ENCODE measurements at places on chromosomes 4 and X. TPM values are rescaled to one million over a fixed set of nuclear protein-coding genes. Genes with fewer than 3 reads are reported as not detected.
A peak's percentile ranks its signal among the peaks of the same experiment; 100 is the strongest.

Gene AFP
- polyA plus RNA-seq, result not detected

Gene POF1B
- not detected for polyA plus RNA-seq

Gene CCDC110
- polyA plus RNA-seq, result not detected

Gene SLC2A9
- 1.8 TPM for polyA plus RNA-seq

Gene FAT1
- polyA plus RNA-seq, result not detected

Gene PAK3
- 0.18 TPM for polyA plus RNA-seq

Gene RAB9B
- 0.22 TPM for polyA plus RNA-seq

Gene PCDH7
- polyA plus RNA-seq, result not detected

Gene MSANTD1
- not detected for polyA plus RNA-seq

Gene BMX
- not detected for polyA plus RNA-seq

Gene CYBB
- polyA plus RNA-seq, result not detected

Gene TBX22
- polyA plus RNA-seq, result not detected

Gene ASB11
- polyA plus RNA-seq, result not detected

Gene MAGEC1
- polyA plus RNA-seq, result not detected

Gene LANCL3
- polyA plus RNA-seq, result 0.37 TPM

Gene GAGE12F
- polyA plus RNA-seq, result not detected

Gene RBM47
- polyA plus RNA-seq, result not detected

Gene PSAPL1
- polyA plus RNA-seq, result not detected

Gene TASL
- polyA plus RNA-seq, result 1.2 TPM

DNA sequence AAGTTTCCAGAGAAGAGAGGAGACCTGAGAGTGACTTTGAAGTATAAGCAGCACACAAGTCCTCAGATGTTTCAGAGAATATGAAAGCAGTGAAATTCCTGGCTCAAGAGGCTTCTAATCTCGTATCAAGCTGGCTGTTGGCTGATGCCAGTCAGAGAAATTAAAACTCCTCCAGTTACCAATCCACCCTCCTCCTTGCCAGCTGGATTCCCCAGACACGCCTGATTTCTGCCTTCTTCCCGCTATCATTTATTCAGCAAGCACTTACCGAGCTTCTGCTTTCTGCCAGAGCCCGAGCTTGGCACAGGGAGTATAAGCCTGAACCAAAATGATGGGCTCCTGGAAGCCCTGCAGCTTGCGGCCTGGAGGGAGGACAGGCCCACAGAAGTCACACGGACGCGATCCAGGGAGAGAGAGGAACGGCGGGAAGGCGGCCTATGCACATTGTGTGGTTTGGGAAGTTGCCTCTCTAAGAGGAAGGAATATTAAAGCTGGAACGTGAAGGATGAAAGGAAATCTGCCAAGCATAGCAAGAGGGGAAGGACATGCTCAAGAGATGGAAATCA lies 102.4 kb upstream of the TBL1X start:
- DNase-seq, result no peak

- no peak for DNase-seq
These were observed 85.4 kb upstream of the GBA3 start for GRCh38 chr4:22607382-22607781.

- no peak for DNase-seq
These were observed 19.8 kb upstream of the TMLHE start for GRCh38 chrX:155632431-155633100.

DNA sequence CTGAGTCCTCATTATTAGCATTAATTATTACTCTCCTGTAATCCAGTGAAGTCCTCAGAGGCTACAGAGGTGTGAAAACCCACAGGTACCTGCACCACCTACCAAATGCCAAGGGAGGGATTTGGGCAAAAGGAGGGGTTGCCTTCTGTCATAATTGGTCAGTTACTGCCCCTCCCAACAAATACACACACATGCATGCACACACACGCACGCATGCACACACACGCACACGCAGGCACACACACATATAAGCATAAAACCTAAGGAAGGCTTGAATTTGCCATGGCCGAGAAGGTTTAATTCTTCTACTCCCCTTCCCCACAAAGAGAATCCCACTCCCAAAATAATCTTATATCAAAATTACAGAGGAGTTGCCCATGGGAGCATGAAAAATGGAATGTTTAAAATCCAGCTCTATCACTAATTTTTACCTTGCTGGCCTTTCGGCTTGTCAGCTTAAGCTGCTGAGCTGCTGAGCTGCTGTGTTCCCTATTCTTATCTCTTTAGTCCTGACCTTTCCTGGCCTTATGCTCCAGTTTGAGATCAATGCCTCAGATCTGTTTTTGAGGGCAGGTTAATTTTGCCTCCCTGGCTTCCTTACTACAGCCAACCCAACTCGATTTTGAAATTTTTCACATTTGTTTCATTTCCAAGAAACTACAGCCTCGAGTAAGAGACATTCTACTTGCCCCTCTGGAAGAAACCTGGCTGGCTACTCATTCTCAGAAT lies 95.0 kb downstream of the CAMK2D start:
- DNase-seq, result no peak

DNA sequence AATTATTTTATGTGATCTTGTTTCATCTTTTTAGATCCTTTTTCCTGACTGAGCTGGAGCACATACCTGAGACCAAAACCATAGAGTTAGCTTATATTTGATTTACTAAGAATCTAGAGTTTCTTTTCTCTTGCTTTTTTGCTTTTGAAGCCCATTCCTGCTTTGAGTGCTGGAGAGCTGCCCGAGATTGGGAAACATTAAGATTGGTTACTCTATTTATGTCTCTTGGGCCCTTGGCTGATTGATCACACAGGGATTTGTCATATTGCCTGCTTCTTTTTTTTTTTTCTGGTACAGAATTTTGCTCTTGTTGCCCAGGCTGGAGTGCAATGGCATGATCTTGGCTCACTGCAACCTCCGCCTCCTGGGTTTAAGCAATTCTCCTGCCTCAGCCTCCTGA lies 73.9 kb downstream of the REPS2 start:
- DNase-seq, result no peak

DNA sequence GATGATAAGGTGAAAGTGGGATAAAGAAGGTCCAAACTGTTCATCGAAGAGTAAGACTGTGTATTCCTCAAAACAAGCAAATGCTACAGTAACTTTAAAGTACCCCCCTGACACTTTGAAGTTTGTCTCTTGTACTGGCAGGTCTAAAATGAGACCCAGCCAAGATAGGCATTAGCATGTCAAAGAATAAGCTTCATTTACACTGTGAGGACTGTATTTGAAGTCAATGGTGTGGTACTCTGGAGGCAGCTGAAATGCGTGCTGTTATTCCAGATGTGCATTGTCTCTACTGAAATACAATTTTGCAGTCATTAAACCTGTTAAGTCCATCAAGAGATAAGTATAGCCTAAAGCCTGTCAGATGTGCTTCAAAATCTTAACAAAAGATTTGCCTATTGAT lies 288.9 kb upstream of the TECRL start:
- DNase-seq, result no peak

- no peak for DNase-seq
These were observed 217.4 kb downstream of the DCTD start for GRCh38 chr4:182699795-182700194.

- no peak for DNase-seq
These were observed 315.8 kb downstream of the STIM2 start for GRCh38 chr4:27176400-27176799.

- DNase-seq, result no peak
These were observed 61.2 kb upstream of the CITED1 start for GRCh38 chrX:72366701-72367454.

- DNase-seq, result no peak
These were observed 717 bp downstream of the MGAT4D start for GRCh38 chr4:140497405-140497746.

GRCh38 chr4:88747351-88747750 lies 49.7 kb upstream of the NAP1L5 start:
- DNase-seq, result no peak

- no peak for DNase-seq
These were observed 34.4 kb downstream of the NEXMIF start for GRCh38 chrX:74890676-74891430.

DNA sequence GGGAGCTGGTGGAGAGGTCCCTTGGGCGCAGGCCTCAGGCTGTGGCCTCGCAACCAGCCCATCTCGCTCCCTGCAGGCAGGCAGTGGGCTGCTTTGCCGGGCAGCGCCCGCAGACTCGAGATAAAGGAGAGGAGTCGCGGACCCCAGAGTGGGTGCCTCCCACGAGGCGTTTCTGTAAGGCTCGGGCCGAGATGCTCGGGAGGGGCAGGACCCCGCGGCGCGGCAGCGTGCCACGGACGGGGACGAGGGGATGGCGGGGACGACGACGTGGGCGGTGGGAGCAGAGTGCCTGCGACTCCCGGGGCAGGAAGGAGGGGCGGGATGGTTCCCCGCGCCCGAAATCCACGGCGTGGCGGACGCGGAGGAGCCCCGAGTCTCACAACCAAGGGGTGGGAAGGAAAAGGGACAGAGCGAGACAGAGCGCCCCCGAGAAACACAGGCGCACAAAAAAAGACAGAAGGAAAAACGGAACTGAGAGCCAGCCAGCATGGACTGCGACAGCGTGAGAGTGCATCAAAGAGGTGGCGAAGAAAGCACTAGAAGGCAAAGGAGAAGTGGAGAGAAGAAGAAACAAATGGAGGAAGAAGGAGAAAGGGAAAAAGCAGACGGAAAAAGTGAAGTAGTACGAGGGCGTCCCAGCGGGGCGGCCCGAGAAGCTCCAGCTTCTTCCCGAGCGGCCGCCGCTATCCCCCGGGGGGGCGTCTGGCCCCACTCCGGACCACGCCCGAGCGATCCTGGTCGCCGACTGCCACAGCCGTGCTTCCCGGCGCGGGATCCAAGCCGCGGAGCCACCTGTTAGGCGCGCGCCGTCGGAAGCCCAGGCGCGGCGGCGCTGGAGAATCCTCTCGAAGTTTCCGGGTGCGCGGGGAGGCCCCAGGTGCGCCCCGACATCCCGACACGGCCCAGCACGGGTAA lies 1.5 kb downstream of the BEND4 start:
- no peak for DNase-seq

DNA sequence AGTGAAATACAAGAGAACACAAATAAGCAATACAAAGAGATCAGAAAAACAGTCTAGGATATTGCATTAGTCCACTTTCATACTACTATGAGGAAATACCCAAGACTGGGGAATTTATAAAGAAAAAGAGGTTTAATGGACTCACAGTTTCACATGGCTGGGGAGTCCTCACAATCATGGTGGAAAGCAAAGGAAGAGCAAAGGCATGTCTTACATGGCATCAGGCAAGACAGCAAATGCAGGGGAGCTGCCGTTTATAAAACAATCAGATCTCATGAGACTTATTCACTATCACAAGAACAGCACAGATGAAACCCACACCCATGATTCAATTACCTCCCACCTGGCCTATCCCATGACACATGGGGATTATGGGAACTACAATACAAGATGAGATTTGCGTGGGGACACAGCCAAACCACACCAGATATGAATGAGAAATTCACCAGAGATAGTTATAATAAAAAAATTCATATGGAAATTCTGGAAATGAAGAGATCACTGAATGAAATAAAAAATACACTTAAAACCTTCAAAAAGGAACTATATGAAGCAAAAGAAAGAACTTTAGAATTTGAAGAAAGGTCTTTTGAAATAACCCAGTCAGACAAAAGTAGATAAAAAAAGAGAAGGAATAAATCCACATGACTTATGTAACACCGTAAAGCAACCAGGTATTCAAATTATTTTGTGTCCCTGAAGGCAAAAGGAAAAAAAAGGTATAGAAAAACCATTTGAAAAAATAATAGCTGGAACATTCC lies 16.2 kb upstream of the NAA11 start:
- no peak for DNase-seq

- DNase-seq, result no peak
These were observed 162.5 kb downstream of the COL4A6 start for GRCh38 chrX:108275732-108276131.

GRCh38 chr4:88570001-88570400 lies 22.3 kb upstream of the HERC3 start:
- DNase-seq, result no peak

GRCh38 chr4:172978848-172979247 lies 189.8 kb upstream of the GALNT7 start:
- DNase-seq, result no peak

GRCh38 chrX:40310447-40310846 lies 212.7 kb upstream of the BCOR start:
- DNase-seq, result no peak

GRCh38 chr4:76377911-76378310 lies 43.0 kb downstream of the CCDC158 start:
- DNase-seq, result peak; percentile 19

DNA sequence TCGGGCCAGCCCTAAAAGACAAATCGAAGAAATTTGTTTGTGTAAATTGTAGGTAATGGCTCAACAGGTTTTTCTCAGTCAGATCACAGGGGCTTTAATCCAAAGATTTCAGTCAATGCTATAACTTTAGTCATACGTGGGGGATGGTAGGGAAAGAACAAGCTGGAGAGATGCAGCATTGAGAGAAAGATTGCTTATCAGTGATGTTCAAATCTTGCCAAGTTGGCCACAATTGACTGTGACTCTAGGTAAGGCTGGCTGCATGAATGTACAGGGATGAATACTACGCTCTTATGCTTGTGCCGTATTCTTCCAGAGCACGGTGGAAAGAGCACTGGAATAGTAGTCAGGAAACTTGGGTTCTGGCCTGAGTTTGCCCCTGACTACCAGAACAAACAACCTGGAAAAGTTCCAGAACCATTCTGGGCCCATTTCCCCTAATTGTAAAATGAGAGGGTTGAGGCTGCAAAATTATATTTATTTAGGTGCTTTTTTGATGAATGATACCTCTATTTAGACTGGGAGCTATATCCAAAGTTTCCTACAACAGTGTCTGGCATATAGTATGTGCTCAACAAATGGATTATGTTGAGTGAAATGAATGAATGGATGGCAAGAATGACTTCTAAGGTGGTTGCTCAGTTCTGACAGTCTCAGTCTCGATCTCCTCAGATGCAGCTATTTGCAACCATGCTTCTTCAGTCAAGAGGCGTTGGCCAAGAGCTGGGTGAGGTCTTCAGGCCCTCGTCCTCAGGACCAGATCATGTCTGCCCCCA lies 44.4 kb downstream of the TSC22D3 start:
- no peak for DNase-seq

DNA sequence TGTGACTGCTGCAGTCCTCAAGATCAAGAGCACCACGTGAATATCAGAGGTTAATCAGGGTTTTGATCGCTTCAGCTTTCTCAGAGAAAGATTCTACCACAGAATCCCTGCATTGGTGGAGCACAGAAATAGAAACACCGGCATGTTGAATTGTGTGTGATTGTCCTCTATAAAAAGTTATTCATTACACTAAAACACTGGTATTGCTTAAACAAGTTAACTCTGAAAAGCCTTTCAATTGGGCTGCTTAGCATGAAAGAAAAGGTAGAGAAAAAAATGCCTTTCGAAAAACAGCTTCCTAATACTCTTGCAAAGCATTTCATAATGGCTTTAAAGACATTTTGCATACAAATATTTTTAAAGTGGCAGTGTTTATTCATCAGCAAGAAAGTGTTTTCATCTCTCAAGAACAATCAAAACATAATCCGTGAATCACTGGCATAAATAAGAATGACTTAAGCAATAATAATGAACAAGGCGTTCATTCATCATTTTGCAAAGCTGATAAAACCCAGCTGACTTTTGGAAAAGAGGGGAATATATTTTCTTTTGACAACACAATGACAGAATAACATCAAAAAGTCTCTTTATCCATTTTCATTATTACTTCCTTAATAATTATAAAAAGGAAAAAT lies 61.1 kb downstream of the HELT start:
- DNase-seq, result no peak

- DNase-seq, result no peak
These were observed 555 bp upstream of the PGM2 start for GRCh38 chr4:37825968-37826294.

GRCh38 chrX:17009856-17010625 lies 63.6 kb downstream of the REPS2 start:
- no peak for DNase-seq

GRCh38 chr4:23878912-23879732 lies 10.7 kb downstream of the PPARGC1A start:
- DNase-seq, result no peak

All from CD8-positive, alpha-beta memory T cell (primary cell).